Activated CD4-positive, alpha-beta T cell treated with anti-CD3 and anti-CD28 coated beads, Interleukin-2, amount 50 U/mL, for 1 hour (primary cell): ENCODE measurements at places on chromosomes 6 and 20.

DNA sequence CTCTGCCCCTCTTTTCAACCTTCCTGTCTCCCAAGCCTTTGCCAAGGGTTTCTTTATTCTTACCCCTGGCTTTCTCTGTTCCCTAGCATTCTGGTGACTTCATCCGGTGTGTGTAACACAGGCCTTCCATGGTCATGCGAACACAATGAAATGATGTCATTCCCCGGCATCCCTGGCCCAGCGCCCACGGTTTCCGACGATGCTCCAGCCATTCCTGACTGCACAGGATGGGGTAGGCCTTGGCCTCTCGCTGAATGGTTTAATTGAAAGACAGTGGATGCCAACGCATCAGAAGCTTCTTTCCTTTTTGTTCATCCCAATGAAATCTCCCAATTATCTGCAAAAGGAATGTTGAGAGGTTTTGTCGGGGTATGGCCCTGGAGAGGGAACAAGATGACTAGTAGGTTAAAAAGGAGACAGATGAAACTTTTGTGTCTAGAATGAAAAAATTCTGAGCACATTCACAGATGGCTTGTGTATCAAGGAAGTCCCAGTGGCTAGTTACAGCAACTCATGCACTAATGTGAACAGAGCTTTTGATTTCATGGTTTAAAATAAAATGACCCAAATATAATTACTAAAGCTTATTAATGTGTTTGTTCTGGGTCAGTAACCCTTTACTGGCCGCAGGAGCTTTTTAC, 655.0 kb downstream of the QKI start:
- DNase-seq, result no peak

DNA sequence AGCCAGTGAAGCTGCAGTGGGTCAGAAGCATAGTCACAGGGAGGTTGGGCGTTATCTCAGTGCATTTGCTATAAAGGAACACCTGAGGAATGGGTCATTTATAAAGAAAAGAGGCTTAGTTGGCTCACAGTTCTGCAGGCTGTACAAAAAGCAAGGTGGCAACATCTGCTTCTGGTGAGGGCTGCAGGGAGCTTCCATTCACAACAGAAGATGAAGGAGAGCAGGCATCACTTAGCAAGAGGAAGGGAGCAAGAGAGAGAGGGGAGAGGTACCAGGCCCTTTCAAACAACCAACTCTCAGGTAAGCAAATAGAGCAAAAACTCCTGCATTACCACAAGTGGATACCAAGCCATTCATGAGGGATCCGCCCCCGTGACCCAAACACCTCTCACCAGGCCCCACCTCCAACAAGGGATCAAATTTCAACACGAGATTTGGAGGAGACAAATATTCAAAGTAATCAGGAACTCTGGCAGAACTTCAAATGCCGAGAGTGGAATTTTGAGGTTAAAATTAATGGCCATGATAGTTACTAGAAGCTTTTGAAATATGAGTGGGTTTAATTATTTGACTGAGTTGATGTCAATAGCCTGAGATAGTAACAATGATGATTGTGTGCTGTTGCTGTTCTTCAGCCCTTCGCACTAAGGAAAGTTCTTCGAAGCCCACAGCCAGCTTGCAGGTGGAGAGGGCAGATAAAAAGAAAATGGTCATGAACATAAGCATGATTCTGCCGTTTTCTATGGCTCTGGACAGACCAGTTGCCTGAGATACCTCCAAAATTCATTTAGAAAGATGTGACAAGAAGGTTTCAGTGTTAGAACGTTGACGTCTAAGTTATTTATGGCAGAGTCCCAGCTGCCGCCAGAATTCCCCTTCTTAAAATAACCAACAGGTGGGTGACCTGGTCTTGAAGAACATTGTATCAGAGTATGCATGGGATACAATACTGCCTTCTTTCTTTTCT, 55.3 kb upstream of the ADTRP start:
- DNase-seq, result no peak

DNA sequence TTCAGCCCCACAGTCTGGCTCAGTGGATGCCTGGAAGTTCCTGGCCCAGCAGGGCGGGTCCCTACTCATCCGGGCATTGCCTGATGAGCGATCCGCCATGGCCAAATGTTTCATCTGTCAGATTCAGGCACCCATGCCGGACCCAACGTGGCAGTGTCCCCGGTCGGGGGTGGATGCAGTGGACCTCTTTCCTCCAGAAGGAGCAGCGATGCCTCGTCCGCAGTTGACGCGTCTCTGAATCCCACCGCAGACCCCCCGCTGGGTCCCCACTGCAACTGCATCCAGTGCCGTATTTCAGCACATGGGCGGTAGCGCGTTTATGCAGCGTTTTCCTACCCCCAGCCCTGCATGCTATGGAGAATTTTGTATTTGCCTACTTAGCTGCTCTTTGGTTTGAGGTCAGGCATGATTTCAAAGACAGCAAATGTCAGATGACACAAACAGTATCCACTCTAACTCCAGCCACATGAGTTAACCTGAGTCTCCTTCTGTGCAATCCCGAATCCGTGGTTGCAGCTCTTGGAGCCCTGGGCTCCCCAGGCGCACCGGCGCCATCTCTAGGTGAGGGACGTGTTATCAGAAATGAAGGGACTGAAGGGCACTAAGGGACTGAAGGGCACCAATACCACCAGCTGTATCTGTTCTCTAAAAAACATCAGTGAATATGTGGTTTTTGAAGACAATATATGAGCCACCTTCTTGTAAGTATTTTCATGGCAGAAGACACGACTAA, 72.6 kb upstream of the THBS2 start:
- no peak for DNase-seq

DNA sequence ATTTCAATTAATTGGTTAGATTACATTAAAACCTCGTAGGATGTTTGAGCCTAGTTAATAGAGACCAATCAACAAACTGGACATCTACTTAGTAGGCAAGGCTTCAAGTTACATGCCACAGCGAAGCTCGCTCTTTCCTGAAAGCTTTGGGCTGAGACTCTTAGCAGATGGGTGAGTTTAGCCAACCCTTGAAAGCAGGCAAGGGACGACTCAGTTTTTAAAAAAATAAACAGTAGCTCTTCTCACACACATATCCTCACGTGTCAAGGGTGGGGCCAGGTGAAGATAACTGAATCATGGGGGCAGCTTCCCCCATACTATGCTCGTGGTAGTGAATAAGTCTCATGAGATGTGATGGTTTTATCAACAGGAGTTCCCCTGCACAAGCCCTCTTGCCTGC, 775 bp downstream of the MTFR2 start:
- no peak for DNase-seq

GRCh38 chr6:37848371-37848770, 28.8 kb downstream of the ZFAND3 start:
- DNase-seq, result no peak

- DNase-seq, result no peak
These were observed 9.3 kb upstream of the NQO2 start for GRCh38 chr6:2990248-2990931.

- no peak for DNase-seq
These were observed 681.4 kb downstream of the TENT5A start for GRCh38 chr6:81071121-81071520.

DNA sequence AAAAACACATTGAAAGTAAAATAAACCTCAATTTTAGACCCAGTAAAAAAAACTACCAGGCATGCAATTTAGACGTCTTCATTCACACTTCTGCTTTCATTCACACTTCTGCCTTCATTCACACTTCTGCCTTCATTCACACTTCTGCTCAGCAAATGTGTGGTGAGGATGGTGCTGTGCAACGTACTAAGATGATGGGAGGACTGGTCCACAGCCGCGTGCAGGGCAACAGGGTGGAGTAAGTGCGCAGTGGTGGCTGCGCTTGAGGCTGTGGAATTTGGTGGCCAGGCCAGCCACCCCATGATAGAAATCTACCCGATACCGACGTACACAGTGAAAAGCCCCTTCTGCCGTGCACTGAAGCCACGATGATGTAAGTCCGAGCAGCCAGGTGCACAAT, 114.3 kb upstream of the CD93 start:
- no peak for DNase-seq

GRCh38 chr6:44386929-44387345, 569 bp upstream of the CDC5L start:
- DNase-seq, result no peak

DNA sequence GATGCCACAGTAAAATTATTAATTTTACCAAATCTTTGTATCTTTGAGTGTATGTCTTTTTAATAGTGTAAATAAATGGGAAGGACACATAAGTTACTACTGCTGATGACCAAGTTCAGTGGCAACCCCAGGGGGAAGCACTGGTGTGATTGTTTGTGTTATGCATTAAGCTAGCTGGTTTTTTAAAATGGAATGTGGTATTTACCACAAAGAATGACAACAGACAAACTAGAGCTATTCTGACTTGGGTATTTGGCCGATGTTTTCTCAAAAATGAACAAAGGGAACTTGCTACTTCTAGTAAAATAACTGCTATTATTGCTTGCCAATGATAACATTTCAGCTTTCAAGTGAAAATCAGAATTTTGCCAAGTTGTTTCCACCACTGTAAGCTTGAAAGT, 2.9 kb downstream of the FNDC1 start:
- DNase-seq, result no peak

DNA sequence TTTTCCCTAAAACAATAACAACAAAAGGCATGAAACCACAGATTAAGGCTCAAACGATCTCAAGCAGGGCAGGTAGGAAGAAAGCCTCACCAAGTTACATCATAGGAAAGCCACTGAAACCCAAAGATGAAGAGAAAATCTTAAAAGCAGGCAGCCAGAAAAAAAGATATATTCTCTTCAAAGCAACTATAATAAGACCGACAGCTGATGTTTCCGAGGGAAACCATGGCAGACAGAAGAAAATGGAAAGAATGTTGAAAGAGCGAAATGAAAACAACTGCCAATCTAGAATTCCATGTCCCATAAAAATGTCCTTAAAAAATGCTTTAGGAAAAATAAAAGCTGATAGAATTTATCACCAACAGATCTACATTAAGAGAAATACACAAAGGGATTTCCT, 161.5 kb upstream of the THBS2 start:
- no peak for DNase-seq

- DNase-seq, result no peak
These were observed 45.6 kb upstream of the MRPS10 start for GRCh38 chr6:42263165-42263728.

DNA sequence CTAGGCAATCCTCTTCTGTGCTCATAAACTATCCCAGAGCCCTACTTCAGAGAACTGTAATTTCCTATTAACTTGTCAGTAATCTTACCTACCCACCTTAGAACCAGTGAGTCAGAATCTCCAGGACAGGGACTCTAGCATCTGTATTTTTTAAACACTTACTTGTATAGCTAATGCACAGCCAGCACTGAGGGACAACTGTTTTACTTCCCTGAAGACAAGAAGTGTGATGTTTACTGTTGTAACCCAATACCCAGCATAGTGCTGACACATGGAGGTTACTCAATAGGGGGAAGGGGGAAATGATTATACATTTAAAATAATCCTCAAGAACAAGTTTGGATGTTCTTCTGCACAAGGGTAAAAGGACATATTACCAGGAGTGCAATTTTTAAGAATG, 130.8 kb downstream of the BTBD9 start:
- DNase-seq, result no peak

- no peak for DNase-seq
These were observed 554.8 kb downstream of the DHX35 start for GRCh38 chr20:39516964-39517363.

DNA sequence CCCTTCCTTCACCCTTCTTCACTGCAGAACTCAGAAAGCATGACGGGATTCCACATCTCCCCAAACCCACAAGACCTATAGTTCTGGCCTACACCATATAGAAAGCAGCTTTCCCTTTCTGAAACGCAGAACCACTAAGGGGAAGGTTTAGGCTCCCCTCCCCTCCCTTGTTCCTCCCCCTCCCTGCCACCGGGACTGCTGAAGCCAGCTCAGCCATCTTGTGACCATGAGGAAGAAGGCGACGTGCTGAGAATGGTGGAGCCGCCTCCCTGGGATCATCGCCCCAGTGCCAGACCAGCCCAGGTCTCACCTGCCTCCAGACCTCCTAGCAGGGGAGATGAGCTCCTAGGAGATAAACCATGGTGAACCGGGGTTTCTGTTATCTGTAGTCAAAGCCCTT, 19.6 kb downstream of the SERPINB6 start:
- DNase-seq, result no peak

GRCh38 chr6:116449565-116449964, 11.6 kb upstream of the CALHM6 start:
- DNase-seq, result no peak

DNA sequence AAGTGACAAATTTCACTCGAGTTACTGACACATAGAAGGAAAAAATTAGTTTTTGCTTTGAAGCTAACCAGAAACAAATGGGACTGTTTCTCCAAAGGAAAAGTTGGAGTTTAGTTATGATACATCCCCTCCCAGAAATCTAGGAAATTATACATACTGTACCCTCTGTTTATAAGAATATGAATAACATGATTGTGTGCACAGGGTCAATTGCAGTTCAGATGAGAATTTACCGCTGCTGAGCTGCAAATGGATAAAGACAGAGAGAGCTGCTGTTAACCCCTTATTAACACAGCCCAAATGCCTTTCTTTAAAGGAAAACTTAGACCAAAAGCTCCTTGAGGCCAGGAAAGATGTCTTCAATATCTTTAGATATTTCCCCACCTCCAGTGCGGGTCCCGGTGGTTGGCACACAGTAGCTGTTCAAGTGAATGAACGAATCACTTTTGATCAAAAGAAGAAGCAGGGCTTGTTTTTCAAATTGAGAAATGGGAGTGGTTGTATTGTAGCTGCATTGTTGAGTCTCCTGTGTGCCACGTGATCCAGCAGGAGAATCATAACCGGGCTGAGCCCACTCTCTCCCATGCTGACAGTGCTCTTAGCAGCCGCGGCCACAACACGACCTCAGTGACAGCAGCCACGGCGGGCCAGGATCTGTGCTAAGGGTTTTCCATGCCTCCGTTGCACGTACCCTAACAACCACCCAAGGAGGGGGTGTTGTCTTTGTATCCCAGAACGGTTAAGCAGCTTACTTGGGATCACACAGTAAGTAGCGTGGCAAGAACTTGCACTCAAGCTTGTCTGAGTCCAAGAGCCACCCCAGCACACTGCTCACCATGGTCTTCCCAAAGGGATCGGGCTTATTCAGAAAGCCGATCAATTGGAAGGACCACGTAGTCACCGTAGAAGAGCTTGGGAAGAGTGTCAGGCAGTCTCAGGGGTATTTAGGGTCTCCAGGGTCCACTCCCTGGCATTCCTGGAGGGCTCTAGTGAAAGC, 53.5 kb upstream of the BMP6 start:
- DNase-seq, result no peak

- DNase-seq, result no peak
These were observed 6.1 kb downstream of the SLC32A1 start for GRCh38 chr20:38730167-38730988.
